ENCODE measurements at places on chromosomes 7 and 10. TPM values are rescaled to one million over a fixed set of nuclear protein-coding genes. Genes with fewer than 3 reads are reported as not detected.
A peak's percentile ranks its signal among the peaks of the same experiment; 100 is the strongest.

Gene ZNF518A
- total RNA-seq, result 11.3 TPM

Gene SUV39H2
- total RNA-seq, result 21.8 TPM

Gene MBLAC1
- total RNA-seq, result 0.43 TPM

Gene TRPV6
- total RNA-seq, result not detected

GRCh38 chr7:37480041-37481031 is 31.7 kb upstream of the ELMO1 start:
- no peak overlapping the region for H3K4me3 ChIP-seq
- no peak overlapping the region for H3K27ac ChIP-seq
- H3K4me1 ChIP-seq, result no peaks in the 10 kb centered on the region
- no peaks in the 10 kb centered on the region for H3K36me3 ChIP-seq
- no peaks in the 10 kb centered on the region for H3K27me3 ChIP-seq
- no peak for DNase-seq

DNA sequence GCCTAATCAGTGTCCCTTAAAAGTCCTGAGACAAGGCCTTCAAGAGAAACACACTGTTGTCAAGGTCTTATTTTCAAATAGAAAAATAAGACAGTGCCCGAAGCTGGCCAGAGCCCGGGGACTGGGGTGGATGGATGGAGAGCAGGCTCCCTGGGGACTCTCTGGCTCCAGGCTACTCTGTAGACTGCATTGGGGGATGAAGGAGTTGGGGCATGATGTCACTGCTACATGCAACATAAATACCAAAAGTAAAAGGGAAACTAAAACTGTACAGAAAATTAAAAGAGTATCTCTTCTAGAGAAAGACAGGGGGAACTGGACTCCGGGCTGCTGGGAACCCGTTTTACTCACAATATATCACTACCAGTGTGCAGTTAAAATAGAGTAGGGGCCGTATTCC is 629.8 kb downstream of the KCNMA1 start:
- peaks cover 10% of the 10 kb centered on the region for H3K4me1 ChIP-seq
- H3K4me3 ChIP-seq, result no peak overlapping the region
- H3K27me3 ChIP-seq, result no peaks in the 10 kb centered on the region
- no peaks in the 10 kb centered on the region for H3K36me3 ChIP-seq
- H3K27ac ChIP-seq, result no peak overlapping the region

DNA sequence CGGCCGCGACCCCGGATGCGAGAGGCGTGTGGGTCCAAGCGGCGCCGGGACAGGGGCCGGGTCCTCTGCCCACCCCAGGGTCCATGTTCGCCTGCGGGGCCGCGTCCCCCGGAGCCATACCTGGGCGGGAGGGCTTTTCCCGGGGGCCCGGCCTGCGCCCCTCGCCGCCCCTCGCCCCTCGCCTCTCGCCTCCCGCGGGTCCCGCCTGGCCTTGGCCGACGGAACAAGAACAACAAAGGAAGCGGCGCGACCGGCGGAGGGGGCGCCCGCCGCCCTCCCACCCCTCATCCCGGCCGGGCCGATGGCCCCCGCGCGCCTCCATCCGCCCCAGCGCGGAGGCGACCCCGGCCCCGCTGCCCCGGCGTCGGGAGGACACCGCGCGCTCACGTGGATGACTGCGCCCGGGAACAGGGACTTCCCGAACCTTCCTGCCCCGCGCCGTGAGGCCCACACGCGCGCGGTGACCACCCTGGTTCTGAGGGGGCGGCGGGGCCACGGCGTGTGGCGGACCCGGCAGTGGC is 348.2 kb downstream of the DNAJB6 start:
- H3K36me3 ChIP-seq, result no peaks in the 10 kb centered on the region
- H3K4me1 ChIP-seq, result no peaks in the 10 kb centered on the region
- peaks cover 65% of the 10 kb centered on the region for H3K27me3 ChIP-seq
- DNase-seq, result no peak

- no peaks in the 10 kb centered on the region for H3K36me3 ChIP-seq
- peaks cover 48% of the 10 kb centered on the region for H3K4me1 ChIP-seq
- H3K4me3 ChIP-seq, result peak overlapping the region; percentile 36
- peak overlapping the region; percentile 97 for H3K27ac ChIP-seq
- no peaks in the 10 kb centered on the region for H3K27me3 ChIP-seq
- peak; percentile 64 for DNase-seq
Measured at GRCh38 chr10:3528271-3528670, 256.7 kb downstream of the KLF6 start.

All from GM23248 (cell line).